ENCODE measurements at places on chromosomes 11 and 22. TPM values are rescaled to one million over a fixed set of nuclear protein-coding genes. Genes with fewer than 3 reads are reported as not detected.
A peak's percentile ranks its signal among the peaks of the same experiment; 100 is the strongest.

PAX6 gene
- total RNA-seq, result 30.7 TPM

ENTHD1 gene
- total RNA-seq, result not detected

OR5T3 gene
- not detected for total RNA-seq

CCDC116 gene
- total RNA-seq, result 0.71 TPM

DNA sequence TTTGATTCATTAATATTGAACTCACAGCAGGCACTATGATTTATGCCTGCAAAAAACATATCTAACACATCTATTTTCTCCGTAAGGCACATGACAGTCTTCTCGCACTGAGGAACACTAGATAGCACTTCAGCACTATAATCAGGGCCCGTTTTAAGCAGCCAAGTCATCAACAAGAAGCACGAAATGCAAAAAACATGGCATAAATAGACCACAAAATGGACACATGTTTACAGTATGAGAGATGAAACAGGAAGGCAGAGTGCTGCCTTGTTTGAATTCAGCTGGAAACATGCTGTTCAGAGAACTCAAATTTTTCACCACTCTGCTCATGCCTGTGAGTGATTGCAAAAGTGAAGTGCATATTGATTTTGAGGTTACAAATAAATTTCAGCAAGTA is 205.8 kb upstream of the PDGFD start:
- H3K27me3 ChIP-seq, result no peaks in the 10 kb centered on the region
- DNase-seq, result no peak
- H3K27ac ChIP-seq, result no peak overlapping the region

- peaks cover 2% of the 10 kb centered on the region for H3K27me3 ChIP-seq
- DNase-seq, result peak; percentile 28
- no peak overlapping the region for H3K4me3 ChIP-seq
- no peak overlapping the region for H3K27ac ChIP-seq
- no peaks in the 10 kb centered on the region for H3K36me3 ChIP-seq
Measured at GRCh38 chr22:32628628-32629572, 154.3 kb downstream of the FBXO7 start.

GRCh38 chr11:17641792-17642350 is 77.5 kb upstream of the MYOD1 start:
- H3K36me3 ChIP-seq, result peaks cover 8% of the 10 kb centered on the region
- H3K4me3 ChIP-seq, result no peak overlapping the region
- peaks cover 5% of the 10 kb centered on the region for H3K27me3 ChIP-seq
- DNase-seq, result no peak
- H3K4me1 ChIP-seq, result no peaks in the 10 kb centered on the region
- H3K27ac ChIP-seq, result no peak overlapping the region

- H3K4me3 ChIP-seq, result peak overlapping the region; percentile 76
- H3K27ac ChIP-seq, result peak overlapping the region; percentile 93
- peaks cover 8% of the 10 kb centered on the region for H3K4me1 ChIP-seq
- H3K27me3 ChIP-seq, result no peaks in the 10 kb centered on the region
- no peaks in the 10 kb centered on the region for H3K36me3 ChIP-seq
Measured at GRCh38 chr11:96242191-96242847, 100.7 kb downstream of the MAML2 start.

DNA sequence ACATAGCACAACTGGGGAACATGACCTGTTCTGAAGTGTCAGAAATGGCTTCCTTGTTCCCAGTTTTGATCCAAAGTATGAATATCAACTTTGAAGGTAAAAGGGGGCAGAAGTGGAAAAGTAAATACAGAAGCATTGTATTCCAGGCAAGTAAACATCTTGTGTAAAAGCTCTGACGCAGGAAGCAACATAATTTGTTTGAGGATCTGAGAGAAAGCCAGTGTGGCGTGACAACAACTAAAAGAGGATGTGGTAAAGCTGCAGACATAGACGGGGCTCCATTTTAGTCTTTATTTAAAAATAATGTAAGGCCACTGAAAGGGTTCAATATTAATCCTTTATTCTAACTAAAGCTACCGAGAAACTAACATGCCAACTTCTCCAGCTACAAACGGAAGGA is 310.2 kb downstream of the DLG2 start:
- DNase-seq, result no peak
- H3K4me3 ChIP-seq, result no peak overlapping the region
- no peak overlapping the region for H3K27ac ChIP-seq
- H3K4me1 ChIP-seq, result no peaks in the 10 kb centered on the region
